IMR-90 (cell line): ENCODE measurements at places on chromosomes 3 and 15. TPM values are rescaled to one million over a fixed set of nuclear protein-coding genes. Genes with fewer than 3 reads are reported as not detected.

Gene RASGRP1
- 1.9 and 3.2 TPM in 2 replicates for total RNA-seq

- no peak for DNase-seq
Measured at GRCh38 chr3:9072667-9073009, 109.4 kb upstream of the RAD18 start.

- DNase-seq: no peak
Measured at GRCh38 chr15:31871166-31871886, 159.0 kb upstream of the CHRNA7 start.

DNA sequence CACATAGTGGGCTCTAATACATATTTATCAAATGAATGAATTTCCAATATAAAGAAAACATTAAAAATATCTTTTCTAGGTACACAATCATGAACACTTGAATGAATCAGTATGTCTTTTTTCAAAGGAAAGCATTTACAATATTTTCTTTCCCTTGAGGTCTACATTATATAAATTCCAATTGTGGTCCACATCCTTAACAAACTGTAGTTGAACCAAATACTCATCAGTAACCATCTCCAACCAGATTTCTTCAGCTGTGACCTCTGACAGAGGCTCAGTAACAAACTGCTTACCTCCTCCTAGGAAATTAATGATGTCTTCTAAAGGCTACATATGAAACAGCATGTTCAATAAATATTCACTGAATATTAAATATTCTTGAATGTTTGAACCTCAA is 58.8 kb downstream of the CFAP20DC start:
- DNase-seq: peak; percentile 36

Gene CD80
- not detected in 2 replicates for total RNA-seq

GRCh38 chr3:99330281-99330680 is 308.1 kb upstream of the COL8A1 start:
- peak; percentile 34 for DNase-seq

- peak; percentile 97 for DNase-seq
Measured at GRCh38 chr3:64501298-64501906, 186.4 kb downstream of the ADAMTS9 start.

DNA sequence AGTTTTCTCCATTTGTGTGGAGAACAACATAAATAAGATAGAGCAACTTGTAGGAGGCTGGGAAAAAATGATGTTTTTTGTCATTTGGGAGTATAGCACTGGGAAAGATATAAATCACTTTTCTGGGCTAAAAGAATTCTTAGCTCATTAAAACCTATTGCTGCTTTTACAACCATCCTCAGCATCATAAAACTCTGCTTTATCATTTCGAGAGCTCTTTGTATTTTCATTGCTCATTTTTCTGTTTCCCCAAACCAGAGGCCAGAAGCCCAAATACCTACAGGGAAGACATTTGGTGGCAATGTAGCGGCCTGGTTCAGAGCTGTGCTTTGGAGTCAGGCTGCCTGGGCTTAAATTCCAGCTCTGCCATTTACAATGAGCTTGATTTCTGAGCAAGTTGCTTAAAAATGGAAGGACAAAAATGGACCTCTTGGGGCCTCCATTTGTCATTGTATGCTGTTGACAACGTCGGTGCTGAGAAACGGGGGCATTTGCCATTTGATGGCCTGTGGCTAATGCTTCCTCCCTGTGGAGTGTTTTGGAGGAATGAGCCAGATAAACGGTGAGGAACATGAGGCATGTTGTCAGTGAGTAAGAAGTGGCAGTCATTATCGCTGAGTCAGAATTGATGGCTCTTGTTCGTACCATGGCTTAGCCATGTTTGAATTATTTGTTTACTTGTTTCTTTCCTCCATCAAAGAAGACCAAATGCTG is 260.0 kb downstream of the EBLN2 start:
- no peak for DNase-seq

Gene EOMES
- total RNA-seq: not detected in 2 replicates

- DNase-seq: no peak
Measured at GRCh38 chr3:194999491-194999890, 271.5 kb downstream of the XXYLT1 start.

DNA sequence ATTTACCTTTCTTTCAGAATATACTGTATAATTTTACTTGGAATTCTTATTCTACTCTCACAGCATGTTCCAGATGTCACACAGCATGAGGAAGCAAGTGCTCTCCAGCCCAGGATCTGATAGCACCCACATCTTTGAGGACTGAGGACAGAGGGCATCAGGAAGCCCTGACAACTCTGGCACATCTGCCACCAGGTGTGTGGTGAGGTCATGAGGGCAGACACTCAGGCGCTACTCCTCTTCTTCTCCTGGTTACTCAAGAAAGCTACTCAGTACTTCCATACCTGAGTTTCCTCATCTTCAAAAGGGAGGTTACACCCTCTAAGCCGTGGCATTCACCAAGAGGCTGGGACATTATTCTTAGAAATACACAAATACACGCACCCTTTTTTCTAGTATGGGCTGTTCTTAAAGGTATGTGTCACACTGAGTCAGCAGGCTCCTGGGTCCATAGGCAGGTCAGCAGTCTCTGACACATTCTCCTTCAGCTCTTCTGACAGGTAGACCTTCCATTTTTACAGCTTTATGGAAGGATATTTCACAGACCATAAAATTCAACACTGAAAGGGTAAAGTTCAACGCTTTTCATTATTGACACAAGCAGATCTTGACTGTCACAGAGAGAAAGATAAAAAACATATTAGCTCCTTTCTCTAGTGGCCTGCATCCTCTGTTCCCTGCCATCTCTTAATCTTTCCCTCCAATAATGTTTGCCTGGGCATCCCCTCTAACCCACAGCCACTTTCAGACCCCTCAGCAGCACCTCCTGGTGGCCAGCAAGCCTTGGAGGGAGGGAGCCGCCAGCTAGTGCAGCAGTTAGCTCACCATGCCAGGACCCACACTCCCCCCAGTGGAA is 103.2 kb upstream of the TJP1 start:
- peak; percentile 80 for DNase-seq

DNA sequence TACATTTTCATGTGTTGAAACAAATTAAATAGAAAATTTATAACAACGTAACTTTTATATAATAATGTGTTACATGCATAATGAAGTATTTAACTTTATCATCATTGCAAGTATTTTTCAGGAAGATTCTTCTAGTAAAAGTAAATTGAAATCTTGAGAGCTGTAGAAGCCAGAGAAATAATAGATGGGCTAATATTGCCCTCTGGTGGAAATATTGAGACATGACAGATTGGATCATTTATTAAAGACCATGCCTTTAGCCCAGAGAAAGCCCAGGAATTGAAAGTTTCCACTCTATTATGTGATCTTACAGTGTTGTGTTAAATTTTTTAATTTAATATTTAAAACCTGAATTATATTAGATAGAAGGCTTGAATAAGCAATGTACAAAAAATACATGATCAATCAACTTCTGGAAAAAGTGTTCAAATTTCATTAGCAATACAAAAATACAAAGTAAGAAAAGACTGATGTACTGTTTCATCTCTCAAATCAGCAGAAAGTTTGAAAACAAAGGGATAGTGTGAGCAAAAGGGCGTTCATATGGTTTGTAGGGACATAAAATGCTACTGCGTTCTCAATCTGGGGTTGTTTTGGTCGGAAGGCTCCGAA is 52.7 kb upstream of the SPTSSB start:
- peak; percentile 42 for DNase-seq

DNA sequence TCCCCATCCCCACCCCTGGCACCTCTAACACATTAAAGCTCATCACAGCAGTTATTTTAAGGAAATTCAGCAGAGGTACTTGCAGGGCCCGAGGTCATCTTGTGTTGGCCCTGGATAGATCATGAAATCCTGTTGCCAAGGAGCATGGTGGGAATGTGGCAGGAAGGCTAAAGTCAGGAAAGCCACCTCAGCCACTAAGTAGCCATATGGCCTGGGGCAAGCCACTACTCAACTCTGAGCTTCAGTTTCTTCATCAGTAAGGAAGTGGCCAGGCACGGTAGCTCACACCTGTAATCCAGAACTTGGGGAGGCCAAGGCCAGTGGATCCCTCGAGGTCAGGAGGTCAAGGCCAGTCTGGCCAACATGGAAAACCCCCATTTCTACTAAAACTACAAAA is 55.9 kb downstream of the LIPC start:
- DNase-seq: no peak

DNA sequence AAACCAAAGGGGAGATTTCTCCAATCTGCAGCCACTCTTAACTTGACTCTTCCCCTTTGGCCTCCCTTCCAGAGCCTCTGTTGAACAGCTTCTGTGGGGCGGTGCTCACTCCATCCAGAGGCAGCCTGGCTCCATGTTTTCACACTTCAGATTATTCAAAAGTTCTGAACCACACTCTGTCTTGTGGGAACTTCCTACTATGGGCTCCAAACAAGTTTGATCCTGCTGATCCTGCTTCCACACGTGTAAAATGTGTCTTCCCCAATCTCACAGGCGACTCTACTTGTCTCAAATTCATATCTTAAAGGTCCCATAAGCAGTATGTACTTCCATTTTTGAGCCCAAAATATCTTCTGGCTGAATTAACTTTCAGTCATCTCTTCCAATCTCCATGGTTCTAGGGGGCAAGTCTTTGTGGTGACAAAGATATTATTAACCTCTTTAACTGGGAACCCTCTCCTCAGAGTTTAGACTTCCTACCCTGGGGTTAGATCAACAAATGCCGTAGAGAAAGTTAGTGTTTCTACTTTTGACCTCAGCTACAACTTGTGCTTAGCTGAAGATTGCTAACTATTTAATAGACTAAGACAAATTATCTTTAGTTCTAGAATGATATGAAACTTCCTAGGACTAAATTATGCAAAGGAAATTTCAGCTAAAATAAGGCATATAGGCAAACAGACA is 176.3 kb upstream of the BCL6 start:
- DNase-seq: no peak

Gene GOLGA8H
- total RNA-seq: not detected in 2 replicates

- no peak for DNase-seq
Measured at GRCh38 chr3:127899766-127900165, 15.3 kb upstream of the KBTBD12 start.

GRCh38 chr3:102802819-102803420 is 368.1 kb downstream of the ZPLD1 start:
- DNase-seq: no peak
